ENCODE measurements at places on chromosomes 4 and X.

GRCh38 chrX:22760513-22761057, 239.2 kb upstream of the DDX53 start:
- DNase-seq: no peak

DNA sequence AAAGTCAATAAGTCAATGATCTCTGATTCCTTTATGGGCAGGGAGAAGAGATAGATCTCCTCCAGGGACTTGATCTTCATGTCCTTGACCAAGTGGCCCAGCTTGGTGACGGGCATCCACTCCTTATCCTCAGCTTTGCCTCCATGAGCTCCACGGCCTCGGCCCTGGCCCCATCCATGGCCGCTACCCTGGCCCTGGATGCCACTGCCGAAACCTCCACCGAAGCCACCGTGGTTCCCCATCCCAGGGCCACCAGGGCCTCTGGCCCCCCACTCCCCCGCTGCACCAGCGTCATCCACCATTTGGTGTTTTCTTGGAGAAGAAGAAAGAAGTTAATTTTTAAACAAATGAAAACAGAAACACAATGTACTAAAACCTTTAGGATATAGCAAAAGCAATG, 518.1 kb downstream of the GRXCR1 start:
- no peak for DNase-seq

DNA sequence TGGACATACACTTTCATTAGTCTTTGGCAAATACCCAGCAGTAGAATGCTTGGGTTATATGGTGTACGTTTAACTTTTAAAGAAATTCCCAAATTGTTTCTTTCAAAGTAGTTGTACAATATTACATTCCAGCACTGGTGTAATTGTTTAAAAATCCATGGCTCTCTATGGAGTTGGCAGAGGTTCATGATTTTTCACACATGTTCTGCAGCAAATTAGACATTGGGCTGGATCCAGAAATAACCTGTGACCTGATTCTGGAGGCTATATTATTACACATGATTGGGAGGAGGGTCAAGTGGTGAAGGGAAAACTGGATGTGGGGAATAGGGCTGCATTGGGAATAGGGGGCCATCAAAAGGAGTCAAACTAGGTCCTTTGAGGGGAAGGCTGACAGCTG, 41.9 kb downstream of the MAMLD1 start:
- DNase-seq: no peak

DNA sequence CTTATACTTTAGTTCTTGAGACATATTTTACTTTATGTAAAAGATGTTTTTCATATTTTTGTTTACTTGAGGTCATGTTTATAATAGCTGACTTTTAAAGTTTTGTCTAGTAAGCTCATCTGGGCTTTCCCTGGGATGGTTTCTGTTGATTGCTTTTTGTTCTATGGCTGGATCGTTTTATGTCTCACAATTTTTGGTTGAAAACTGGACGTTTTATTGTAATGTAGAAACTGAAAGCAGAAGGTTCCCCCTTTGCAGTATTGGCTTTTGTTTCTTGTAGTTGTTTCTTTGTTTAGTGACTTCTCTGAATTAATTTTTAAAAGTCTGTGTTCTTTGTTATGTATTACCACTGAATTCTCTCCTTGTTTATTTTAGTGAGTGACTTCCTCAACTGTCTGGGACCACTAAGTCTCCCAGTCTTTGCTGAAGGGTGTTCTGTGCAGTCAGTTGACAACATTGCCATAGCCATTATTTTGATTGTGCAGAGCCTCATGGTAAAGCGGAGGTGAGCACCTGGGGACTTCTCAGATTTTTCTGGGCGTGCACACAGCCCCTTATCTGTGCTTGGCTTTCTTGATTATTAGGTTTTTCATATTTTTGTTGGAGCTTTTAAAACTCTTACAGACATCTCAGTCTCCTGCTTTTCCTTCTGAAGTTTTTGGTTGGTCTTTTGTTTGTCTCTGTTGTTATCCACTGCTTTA, 31.0 kb downstream of the KDM6A start:
- no peak for DNase-seq

DNA sequence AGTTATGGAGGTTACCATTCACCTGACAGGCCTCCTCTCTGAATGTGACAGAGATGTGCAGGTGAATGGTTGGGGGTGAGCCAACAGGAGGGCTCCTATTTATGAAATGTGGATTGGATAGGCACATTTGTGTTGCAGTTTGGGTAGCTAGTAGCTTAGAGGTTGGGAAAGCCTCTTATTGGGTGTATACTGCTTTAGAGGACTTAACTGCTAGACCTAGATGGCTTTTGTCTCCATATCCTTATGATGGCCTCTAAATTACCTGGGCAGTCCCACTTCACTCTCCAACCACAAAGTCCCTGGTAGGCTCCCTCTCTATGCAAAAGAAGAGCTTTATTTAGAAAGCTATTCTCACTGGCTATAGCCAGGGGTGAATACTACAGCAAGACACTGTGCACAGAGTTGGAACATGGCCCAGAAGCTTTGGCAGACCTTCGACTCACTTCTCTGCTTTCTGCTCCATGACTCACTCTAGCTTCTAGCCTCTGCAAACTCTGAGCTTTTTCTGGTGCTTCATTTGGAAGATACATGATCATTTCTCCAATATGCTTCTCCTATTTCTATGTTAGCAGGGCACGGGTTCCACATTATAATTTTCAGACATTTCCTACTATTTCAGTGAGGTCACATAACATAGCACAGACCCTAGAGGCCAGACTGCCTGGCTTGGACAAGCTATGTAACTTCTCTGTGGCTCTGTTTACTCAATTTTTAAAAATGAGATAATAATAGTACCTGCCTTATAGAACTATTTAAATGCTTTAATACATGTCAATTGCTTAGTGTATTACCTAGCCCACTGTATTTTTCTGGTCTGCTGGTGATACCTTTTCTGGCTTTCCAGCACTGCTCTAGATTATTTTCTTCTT, 6.0 kb upstream of the VGLL1 start:
- no peak for DNase-seq

GRCh38 chr4:1002631-1003251, 8.7 kb upstream of the FGFRL1 start:
- DNase-seq: no peak

DNA sequence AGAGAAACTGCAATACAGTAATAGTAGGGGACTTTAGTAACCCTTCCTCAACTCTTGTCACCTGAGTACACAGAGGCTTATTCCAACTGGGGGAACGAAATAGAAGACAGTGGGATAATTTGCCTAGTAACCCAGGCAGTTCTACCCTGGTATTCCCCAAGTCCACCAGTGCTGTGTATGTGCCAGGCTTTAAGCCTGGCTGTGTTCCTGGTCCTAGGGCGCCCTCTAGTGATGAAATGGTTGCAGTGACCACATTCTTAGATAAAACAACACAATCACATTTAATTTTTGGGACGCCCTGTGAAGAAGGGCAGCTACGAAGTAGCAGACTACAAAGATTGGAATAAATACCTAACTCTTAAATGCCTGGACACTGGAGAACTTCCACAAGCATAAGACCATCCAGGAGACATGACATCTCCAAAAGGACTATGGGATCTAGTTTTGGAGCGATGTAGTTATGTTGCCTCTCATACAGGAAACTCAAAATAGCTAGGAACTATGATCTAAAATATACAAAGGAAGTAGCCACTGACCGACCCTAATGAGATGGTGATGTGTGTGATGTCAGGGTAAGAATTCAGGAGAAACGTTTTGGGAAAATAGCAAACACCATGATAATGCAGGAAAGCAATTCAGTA, 288.5 kb upstream of the ZCCHC13 start:
- DNase-seq: peak; percentile 81

GRCh38 chr4:96912716-96913115, 1072.8 kb downstream of the PDHA2 start:
- no peak for DNase-seq

DNA sequence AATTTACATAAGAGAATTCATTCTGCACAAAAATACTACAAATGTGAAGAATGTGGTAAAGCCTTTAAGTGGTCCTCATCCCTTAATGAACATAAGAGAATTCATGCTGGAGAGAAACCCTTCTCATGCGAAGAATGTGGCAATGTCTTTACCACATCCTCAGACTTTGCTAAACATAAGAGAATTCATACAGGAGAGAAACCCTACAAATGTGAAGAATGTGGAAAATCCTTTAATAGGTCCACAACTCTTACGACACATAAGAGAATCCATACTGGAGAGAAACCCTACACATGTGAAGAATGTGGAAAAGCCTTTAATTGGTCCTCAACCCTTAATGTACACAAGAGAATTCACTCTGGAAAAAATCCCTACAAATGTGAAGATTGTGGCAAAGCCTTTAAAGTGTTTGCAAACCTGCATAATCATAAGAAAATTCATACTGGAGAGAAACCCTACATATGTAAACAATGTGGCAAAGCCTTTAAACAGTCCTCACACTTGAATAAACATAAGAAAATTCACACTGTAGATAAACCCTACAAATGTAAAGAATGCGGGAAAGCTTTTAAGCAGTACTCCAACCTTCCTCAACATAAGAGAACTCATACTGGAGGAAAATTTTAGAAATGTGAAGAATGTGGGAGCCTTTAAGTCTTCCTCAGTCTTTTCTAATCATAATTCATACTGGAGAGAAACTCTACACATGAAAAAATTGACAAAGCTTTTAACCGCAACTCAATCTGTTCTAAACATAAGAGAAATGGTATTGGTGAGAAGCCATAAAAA, 37.4 kb downstream of the ZNF718 start:
- no peak for DNase-seq

- DNase-seq: peak; percentile 39
These were observed at the start of gene EREG for GRCh38 chr4:74364652-74365491. TSS of gene EREG (plus strand) at chr4:74365145. CDS start at chr4:74365309, 164 bp downstream.

DNA sequence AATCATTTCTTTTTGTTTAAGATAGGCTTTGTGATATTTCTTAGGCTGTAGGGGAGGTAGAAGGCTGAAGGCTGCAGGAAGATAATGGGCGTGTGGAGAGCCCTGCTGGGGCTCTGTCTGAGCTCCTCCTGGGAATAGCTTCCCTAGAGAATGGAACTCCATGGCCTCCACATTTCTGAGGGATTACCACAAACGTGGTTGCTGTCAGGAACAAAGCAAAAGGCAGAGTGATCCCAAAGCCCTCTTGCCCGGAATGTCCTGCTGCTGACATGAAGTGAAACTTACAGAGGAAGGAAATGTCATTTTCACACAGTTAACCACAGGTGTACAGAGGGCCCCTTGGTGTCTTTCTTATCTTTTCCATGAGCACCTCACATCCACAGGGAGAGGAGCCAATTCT, 89.3 kb downstream of the DDIT4L start:
- no peak for DNase-seq

GRCh38 chr4:107379054-107379869, 340.8 kb downstream of the PAPSS1 start:
- no peak for DNase-seq

GRCh38 chrX:123923211-123923610, 38.3 kb upstream of the STAG2 start:
- no peak for DNase-seq

DNA sequence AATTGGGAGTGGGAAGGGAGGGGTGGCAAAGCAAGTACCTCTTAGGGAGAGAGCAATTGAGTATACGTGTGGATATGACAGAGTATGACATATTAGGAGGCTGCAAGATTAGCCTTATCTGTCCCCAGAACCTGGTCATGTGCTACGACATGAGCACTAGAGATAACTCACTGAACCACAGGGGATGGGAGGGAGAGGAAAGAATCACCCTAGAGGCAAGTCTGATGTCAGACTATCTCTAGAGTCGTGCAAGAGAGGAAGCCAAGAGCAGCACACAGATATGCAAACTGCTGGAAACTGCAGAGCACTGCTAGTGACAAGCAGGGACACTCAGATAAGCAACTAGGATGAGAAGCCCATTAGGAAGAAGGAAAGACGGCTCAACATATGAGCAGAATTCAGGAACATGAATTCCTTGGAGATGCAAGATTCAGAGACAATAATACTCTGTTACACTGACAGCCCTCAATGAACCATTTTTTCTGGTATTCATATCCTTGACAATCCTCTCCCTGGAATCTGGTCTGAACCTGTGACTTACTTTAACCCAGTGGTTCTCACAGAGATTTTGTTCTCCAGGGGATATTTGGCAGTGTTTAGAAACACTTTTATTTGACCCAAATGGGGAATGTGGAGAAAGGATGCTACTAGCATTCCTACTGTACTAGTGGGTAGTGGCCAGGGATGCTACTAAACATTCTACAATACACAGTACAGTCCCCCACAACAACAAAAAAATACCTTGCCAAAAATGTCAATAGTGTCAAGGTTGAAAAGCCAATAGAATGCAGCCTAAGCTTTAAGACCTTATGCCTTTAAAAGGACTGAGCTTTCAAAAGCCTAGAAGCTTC, 84.0 kb upstream of the BMP2K start:
- DNase-seq: peak; percentile 97

GRCh38 chr4:53508446-53508845, 82.8 kb downstream of the LNX1 start:
- no peak for DNase-seq

DNA sequence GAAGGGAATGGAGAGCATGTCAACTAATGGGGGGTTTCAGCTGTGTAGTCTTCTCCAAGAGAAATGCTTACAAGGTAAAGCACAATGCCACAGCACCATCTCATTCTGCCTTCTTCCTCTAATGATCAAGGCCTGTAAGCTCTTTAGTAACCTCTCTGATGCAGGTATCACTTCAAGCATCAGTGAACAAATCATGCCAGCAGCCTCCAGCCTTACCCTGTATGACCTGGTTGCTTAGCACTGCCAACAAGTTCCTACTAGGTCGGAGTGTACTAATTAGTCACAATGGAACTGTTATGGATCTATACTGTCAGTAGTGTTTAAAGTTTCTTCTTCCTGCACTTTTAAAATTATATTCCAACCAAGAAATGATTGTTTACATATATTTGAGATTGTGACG, 197.7 kb downstream of the GRID2 start:
- DNase-seq: no peak

DNA sequence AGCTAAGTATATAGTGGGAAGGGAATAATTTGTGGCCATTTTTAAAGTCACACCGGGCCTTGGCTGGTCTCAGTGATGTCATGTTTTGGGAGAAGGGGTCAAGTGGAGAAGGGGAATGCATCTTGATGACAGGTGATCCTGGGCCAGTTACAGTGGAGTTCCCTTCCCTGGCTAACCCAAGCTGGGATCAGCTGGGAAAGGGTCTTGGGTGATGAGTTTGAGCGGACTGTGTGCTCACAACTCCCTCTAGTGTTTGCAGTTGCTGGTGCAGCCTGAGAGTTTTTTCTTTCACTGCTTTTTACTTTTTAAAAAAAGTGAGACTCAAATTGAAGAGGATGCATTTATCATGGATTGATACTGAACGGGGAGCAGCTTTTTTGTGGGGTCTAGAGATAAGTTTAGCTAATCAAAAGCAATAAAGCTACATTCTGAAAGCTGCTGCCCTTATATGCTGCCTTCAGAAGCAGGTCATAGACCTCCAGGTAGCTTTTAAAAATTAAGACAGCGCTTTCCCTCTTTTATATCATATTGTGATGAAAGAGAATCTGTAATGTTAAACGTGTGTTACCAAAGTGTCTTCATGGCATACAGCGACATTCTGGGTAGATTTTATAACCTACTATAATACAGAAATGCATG, 164.7 kb downstream of the DCLK2 start:
- peak; percentile 11 for DNase-seq
